ENCODE measurements at places on chromosomes 3 and 15.

DNA sequence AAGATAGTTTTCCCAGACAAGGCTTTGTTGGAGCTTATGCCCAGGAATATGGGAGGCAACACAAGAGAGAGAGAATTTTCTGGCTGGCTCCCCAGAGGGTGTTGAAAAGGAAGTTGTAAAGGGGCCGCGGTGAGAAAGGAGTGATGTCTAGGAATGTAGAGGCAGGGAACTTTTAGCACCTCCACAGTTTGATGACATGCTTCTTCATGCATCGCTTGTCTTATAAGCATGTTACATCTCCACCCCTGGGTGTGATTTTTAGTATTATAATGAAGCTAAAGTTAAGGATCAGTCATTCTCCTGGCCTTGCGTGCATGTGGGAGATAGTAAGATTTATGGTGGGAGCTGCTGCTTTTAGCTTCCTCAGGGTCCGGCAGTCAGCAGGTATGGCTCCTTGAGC lies 32.8 kb upstream of the TF start:
- DNase-seq = no peak

- DNase-seq = no peak
These were observed 400.7 kb downstream of the ROBO1 start for GRCh38 chr3:79367066-79367465.

DNA sequence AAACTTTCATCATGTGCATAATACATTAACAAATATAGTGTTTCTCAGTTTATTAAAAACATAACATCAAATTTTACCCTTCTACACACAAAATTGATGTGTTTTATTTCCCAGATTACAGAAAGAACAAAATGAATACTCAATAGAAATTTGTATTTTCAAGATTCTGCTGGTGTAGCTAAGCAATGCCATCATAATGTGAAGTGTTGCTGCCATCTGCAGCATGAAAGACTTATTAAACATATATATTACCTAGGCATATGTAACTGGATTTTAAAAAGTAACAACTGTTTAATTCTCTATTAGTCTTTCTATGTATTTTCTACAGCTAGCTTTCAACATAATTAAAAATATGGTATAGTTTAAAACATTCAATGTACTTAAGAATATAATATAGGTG lies 27.5 kb downstream of the PLSCR5 start:
- DNase-seq = no peak

- DNase-seq = no peak
These were observed 27.6 kb upstream of the GPR171 start for GRCh38 chr3:151230646-151231045.

GRCh38 chr3:5012367-5012766 lies 33.1 kb downstream of the BHLHE40 start:
- no peak for DNase-seq

- DNase-seq = no peak
These were observed 8.3 kb downstream of the LRRC3B start for GRCh38 chr3:26630669-26631389.

DNA sequence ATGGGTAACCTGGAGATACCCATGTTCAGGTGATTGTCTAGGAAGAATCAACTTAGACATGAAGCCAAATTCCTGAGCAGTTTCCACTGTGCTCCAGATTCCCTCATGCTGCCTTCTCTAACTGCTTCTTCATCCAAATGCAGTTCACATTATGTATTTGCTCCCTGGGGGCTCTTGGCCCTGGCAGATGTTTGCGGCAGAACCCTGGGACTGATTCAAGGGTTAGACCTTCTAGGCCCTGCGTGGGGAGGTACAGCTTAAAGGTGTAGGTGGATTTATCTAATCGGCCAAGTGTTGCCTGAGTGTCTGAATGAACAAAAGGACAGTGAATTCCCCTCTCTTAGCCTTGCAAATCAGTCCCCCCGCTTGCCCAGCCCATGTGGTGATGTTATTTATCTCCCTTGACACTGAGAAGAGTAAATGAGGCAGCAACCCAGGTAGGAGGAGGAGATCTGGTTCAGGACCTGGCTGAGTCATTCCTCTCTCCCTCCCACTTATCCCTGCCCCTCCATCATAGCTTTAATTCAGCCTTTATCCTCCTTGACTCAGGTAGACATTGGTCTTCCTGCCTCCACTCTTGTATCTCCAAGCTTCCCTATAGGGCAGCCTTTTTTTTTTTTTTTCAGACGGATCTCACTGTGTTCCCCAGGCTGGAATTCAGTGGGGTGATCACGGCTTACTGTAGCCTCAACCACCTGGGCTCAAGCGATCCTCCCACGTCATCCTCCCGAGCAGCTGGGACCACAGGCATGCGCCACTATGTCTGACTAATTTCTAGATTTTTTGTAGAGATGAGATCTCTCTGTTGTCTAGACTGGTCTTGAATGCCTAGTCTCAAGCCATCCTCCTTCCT lies 54.8 kb downstream of the MAGEF1 start:
- DNase-seq = no peak

- DNase-seq = no peak
These were observed 63.1 kb downstream of the ITGA11 start for GRCh38 chr15:68368731-68369435.

DNA sequence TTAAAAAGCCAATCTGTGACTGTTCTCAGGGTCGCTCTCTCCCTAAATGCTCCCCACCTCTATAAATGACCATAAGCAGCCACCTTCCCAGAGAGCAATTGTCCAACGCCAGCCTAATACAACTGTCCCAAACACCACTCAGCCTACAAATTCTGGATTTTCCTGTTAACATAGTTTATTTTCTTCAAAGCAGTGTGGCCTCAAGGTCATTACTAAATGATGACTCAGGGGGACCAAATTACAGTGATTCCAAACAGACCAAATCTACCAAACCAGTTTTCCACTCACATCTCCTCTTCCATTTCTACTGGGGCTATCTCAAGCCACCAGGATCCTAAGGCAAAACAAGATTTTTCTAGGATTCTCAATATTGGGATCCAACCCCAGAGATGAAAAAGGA lies 22.5 kb downstream of the HEXA start:
- DNase-seq = no peak

DNA sequence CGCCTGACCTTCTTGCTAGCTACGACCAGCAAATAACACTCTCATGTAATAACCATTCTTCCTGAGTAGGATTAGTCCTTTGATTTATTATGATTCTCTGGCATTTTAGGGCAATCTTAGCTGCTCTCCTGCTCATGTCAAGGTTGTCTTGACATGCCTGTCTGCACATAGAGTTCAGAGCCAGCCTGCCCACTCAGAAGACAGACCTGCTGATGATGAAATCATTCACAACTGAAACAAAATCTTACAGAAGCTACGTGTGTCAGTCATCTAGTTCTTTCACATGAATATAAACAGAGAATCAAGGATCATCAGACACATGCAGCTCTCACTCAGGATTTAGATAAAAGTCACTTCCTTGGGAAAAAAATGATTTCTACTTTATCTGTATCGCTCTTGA lies 173.6 kb upstream of the LYSMD4 start:
- DNase-seq = no peak

GRCh38 chr15:101373577-101373976 lies 78.5 kb upstream of the SNRPA1 start:
- DNase-seq = no peak

DNA sequence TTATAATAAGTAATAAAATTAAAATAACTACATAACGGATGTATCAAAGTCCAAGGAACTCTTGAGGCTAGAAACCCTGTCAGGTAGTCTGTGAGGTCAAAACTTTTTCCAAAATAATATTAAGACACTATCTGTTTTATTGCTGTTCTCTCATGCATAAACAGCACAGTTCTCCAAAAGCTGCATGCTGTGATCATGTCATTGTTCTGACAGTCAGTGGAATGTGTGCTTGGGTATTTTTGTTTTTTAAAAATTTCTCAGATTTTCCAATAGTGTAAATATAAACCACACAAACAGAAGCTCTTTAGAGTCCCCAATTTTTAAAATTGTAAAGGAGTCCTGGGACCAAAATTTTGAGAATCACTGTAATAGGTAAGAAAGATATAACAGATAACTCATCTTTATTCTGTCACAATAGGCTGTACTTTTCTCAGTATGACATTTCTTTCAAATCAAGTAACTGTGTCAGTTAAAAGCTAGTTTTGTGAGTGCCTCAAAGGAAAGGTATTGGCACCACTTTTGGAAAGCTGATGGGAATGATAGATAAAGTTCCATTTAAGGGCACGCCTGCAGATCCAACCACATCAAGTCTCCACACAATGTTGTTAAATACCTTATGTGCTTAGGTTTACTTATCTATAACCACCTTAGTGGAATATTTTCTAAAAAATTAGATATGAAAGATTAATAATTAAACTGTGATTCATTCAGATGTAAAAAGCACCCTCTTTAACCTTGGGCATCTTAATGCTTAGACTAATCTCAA lies 49.3 kb downstream of the CEP152 start:
- no peak for DNase-seq

DNA sequence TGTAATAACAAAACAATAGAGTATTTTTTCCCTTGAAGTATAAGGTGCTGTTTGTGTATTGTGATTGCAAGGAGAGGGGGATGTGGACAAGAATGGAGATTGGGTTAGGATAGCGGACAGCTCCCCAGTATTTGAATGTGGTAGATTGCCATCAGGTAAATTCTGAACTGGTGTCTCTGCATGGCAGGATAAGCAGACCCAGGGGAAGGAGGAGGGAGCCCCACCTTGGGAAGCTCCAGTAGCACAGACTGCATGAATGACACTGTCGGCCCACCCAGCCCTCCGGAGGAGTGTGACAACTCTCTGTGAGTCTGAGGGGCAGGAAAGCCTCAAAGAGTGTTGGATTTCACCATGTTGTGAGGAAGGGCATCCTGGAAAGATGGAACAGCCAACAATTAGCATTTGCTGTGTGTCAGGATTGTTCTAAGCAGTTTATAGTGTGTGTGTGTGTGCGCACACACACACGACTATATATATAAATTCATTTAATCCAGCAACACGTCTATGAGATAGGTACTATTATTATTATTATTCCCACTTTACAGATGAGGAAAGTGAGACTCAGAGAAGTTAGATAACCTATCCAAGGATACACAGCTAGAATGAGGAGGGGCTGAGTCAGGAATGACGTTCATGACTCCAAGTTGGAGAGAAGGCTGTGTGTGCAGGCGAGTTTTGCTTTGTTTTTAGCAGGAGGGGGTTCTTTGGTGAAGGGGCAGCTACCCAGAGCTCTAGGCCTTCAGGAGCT lies 63.4 kb upstream of the LCTL start:
- DNase-seq = no peak

GRCh38 chr3:67521053-67521646 lies 133.3 kb downstream of the SUCLG2 start:
- DNase-seq = no peak

DNA sequence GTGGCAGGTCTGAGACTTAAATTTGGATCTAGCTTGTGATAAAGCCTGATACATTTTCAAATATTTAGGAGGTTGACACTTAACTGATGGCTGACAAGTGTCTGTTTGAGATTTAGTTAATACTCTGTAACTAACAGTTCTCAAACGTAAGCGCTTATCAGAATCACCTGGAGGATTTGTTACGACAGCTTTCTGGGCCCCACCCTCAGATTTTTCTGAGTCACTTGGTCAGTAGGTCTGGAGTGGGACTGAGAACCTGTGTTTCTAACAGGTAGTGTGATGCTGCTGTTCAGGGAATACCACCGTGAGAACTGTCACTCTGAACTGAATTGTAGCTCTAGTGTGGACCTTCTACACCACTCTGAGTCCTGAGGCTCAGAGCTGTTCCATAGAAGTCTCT lies 85.5 kb downstream of the CEMIP start:
- DNase-seq = no peak

- no peak for DNase-seq
These were observed 66.4 kb downstream of the SCN5A start for GRCh38 chr3:38582941-38583645.

DNA sequence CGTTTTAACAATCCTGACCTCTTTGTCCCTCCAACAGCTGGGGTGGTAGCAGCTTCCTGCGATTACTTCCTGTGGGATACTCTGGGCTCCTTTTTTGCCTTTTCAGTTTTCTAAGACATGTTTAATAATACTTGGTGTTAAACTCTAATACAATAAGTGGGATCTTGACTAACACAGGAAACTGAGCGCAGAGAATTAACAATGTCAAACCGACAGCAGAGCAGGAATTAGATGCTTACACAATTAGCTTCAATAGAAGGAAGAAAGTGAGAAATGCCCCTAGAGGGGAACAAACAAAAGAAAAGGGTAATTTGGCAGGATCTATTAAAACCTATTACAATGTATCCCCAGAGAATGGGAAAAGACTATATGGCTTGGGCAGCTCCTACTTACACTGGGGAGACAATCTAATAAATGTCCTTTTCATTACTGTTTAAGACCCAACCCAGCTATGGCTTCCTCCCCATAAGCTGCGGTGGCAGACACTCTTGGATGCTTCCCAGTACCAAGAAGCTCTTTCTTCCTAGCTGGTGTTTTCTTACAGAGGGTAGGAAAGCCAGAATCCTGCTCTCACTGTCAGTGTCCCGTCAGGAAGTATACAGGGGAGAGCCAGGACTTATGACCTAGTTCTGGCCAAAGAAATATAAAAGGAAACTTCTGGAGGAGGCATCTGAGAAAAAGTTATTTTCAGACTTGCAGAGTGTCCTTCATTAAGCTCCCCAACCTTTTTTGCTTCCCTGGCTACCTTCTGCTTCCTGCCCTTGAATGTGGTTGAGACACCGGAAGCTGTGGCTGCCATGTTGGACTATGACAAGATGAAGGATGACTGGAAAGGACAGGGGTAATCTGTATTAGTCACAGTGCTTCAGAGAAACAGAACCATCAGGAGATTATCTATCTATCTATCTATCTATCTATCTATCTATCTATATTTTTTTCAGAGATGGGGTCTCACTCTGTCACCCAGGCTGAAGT lies 194.1 kb upstream of the KBTBD8 start:
- no peak for DNase-seq

DNA sequence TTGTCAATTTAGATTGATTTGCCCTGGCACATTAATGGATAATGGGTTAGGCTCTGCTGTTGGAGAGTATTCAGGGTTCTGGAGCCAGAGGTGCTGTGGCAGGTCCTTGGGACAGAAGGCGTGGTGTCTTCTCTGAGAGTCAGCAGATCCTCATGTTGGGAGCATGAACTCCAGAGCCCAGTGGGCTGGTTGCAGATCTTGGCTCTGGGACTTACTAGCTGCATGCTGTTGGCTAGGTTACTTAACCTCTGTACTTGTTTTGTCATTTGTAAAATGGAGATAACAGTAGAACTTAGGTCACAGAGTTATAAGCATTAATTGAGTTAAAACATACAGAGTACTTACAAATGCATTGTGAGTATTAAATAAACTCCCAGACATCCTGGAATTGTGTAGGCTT lies 77.6 kb downstream of the CCK start:
- no peak for DNase-seq

GRCh38 chr15:91515188-91515754 lies 338.2 kb upstream of the SLCO3A1 start:
- no peak for DNase-seq

GRCh38 chr3:127495821-127496655 lies 94.5 kb downstream of the TPRA1 start:
- no peak for DNase-seq
